ENCODE measurements at places on chromosomes 7 and 10.

DNA sequence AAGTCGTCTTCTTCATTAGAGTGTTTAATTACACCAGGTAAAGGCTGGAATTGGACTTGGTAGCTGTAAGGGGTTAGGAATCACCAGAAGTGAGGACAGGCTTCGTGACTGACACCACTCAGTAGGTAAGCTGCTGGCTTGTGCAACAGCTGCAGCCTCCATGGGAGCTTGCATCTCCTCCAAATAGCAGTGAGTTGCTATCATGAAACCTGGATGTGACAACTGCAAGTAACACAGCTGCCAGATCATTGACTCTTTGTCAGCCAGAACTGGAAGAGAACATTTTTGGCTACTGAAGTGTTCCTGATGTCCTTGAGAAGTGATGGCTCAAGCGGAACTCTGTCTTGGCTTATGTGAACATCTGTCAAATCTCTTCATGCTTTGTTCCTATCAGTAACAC, 64.1 kb upstream of the MSRB2 start:
- no peak for DNase-seq

- DNase-seq, result no peak
These were observed 213.6 kb upstream of the FOXK1 start for GRCh38 chr7:4468320-4469102.

- no peak for DNase-seq
These were observed 295.3 kb downstream of the SKIDA1 start for GRCh38 chr10:21230219-21230618.

DNA sequence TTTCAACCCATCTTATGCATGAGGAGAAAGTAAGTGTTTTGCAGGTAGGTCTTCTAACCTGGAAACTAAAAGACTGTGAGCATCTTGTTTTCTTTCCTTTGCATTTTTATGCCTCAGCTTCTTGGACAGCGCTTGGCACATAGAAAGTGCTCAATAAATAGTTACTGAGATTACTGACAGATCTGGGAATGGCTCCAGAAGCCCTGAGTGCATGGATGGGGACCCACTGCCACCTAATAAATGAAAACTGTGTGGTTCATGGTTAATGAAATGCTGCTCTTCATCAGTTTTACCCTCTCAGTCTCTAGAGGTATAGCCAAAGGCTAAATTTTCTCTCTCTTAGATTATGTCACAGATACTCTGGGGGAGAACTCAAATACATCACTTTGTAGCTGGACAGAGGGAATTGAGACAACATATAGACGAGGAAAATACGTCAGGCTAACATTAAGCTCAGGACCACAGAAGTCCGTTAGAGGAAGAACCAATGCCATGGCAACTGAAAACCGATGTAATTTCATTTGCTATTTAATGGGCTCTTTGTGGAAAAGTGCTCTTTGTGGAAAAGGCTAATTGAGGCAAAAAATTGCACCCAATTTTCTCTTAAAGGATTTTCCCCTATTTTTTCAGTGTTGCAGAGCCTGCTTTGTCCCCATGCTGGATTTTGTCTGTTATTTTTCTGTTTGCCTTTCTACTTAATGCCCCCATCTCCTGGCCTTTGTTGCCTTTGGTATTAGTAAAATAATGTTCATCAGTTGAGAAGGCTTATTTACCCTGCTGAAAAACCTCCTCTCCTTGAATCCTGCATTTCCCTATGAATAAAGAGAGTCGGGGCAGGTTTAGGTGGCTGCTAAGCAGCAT, 17.8 kb downstream of the ASB4 start:
- peak; percentile 89 for DNase-seq

GRCh38 chr10:110023785-110024465, 16.1 kb downstream of the ADD3 start:
- no peak for DNase-seq

DNA sequence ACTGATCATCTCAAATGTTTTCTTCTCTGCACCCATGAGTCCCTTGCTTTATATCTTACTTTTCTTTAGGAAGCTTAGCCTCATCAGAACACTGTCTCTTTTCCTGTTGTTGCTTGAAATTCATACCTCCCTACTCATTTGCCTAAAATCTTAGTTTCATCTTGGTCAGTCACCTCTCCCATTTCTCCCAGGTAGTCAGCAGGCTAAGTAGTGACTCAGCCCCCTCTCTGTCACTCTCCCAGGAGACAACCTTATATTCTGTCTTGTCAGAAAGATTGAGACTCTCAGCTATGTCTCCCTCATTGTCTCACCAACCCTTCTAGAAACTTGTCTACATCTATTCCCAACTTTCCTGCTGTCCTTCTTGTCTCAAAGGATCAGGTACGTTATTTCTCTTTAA, 280.9 kb downstream of the BBS9 start:
- no peak for DNase-seq

DNA sequence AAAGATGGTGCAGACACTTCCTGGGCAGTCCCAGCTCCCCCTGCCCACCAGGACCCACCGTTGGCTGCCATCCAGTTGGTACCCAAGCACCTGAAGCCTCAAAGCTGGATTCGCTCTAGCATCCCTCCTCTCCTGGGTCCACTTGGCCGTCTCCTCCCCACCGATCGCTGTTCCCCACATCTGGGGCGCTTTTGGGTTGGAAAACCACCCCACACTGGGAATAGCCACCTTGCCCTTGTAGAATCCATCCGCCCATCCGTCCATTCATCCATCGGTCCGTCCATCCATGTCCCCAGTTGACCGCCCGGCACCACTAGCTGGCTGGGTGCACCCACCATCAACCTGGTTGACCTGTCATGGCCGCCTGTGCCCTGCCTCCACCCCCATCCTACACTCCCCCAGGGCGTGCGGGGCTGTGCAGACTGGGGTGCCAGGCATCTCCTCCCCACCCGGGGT, 14.5 kb upstream of the LIMK1 start:
- no peak for DNase-seq
